DMS 273 treated with DMSO at 0.1 percent for 48 hours (cell line): ENCODE measurements at places on chromosomes 16 and 17.

DNA sequence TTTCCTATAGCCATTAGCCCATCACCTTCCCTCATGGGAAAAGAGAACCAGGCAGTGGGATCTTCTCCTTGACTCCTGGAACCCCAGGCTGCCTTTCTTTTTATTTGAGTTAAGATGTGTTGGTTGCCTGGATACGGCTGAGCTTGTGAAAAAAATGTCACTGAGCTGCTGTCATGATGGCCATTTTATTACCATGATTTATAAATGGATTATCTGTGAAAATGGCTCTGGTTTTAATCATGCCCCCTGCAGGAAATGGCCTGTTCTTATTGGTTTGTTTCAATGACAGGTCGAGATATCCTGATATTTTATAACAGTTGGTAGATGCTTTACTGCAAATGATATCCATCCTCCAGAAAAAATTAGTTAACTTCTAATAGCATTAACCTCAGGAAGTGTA is 640.4 kb downstream of the CDH11 start:
- DNase-seq, result no peak

DNA sequence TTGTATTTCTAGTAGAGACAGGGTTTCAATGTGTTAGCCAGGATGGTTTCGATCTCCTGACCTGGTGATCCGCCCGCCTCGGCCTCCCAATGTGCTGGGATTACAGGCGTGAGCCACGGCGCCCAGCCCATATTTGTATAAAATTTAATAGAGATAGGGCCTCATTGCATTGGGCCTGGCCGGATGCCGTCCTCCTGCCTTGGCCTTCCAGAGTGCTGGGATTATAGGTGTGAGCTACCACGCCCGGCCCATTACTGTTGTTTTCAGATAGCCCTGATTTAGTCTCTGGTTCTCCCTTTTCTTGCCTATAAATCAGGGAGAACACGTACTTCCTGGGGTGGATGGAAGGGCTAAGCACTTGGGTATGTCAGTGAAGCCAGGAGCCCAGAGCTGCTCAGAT is 3.5 kb downstream of the DEF8 start:
- DNase-seq, result no peak

DNA sequence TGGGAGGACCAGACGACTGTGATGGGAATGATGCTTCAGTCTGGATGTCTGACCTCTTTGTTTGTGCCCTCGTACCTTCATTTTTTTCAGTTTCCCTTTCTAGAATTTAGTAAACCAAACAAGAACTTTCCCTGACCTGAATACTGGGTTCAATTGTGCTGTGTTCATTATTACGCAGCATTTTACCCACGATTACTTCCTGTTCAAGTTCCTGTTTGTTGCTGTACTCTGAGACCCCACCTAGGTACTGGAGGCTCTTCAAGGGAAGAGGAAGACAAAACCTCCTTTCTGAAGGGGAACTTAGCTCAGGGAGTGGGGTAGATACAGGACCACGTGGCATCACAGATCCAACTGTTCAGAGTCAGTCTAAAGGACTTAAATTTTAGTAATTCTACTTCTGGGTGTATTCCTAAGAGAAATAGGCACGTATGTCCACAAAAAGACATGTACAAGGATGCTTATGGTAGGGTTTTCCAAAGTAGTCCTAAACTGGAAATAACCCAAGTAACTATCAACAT is 9.2 kb upstream of the PRKCB start:
- DNase-seq, result no peak

DNA sequence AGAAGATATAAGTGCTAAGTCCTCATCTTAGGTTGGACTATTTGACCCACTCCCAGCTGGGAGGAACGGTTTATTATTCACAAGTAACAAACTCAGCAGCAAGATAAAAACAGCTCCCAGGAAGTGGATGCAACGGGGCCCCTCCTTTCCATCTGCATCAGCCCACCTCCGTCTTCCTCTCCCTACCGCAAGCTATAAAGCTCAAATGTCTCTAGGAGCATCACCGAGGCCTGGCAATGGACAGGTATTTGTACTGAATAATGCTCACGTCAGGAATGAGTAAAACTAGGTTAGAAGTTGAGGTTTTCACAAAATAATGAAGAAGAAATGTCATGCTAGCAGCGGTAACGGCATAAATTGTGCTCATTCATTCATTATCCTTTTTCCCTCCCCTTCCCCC is 408.7 kb upstream of the PSMD7 start:
- no peak for DNase-seq

GRCh38 chr17:78096093-78096492 is 32.5 kb downstream of the TMC6 start:
- no peak for DNase-seq

GRCh38 chr16:3028716-3029319 is 5.0 kb downstream of the THOC6 start:
- no peak for DNase-seq

DNA sequence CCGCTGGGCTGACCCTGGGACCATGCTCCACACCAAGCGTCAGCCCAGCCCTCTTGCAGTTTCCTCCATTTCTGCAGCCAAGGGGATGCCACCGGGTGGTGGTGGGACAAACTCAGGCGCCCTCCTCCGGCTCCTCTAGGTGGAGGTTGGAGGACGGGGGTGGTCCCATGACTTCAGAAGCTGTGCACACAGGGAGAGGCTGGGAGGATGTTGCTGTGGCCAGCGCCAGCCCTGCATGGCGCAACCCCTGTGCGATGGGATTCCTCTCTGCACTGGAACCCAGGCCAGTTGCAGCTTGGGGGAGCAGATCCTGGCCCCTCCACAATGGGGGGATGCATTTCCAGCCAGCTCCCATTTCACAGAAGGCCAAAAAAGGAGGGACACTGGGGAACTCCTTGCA is 246.5 kb downstream of the C16orf95 start:
- DNase-seq, result no peak

DNA sequence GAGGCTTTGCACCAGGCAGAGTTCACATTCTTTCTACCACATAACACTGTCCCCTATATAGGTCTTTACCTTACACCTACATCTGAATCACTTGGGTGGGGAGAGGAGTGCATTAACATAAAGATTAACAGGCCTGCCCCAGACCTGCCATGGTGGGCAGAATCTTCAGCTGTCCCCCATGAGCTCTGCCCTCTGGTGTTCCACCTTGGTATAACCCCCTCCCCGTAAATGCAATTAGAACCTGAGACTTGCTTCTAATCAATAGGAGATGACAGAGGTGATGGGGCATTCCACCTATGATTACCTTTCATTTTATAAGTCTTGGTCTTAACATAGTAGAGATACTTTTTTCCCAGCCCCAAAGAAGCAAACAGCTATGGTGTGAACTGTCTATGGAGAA is 20.4 kb upstream of the GRIN2A start:
- DNase-seq, result no peak

GRCh38 chr17:79627766-79628690 is 17.2 kb upstream of the RBFOX3 start:
- DNase-seq, result no peak

DNA sequence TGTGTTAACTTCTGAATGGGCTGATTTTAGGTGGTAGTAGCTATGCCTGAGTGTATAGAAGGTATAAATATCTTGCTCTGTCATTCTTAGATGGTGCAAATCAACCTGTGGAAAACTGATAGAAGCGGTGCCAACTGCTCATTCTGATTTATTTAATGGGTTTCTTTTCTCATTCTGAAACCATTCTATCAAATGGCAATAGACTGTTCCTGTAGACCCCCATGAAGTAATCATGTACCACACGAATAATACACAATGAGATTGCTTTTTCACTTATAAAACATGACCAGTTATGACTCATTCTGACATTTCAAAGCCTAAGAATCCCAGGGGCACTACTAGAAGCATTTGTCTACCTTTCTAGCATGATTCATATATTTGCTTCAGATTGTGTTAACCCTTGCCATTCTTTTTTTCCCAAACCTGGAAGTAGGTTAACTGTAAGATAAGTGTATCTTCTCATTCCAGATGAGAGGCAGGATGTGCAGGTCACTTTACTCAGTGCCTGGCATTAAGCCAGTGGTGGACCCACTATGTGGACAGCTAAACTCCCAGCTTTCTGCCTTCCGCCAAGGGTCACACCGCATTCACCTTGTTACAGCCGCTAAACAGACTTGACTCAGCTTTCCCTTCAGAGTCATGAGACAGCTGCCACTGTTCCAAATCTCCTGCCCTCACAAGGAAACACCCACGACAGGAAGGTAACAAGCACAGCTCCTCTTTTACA is 16.4 kb upstream of the SLC16A11 start:
- DNase-seq, result no peak

DNA sequence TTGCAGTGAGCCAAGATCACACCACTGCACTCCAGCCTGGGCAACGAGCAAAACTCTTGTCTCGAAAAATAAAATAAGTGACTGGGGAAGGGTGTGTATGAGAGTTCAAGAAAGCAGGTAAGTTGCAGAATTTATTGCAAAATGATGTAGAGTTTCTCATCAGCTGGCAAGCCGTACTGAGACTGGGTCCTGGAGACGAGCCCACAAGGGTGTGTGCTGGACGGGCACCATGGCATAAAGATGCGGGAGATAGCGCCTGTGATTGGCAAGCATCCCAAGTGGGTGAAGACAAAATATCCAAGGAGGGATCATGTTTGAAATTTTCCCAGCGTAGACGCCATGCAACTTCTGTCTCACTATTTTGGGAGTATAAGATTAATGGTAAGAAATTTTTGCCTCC is 59.4 kb downstream of the WNT3 start:
- no peak for DNase-seq

DNA sequence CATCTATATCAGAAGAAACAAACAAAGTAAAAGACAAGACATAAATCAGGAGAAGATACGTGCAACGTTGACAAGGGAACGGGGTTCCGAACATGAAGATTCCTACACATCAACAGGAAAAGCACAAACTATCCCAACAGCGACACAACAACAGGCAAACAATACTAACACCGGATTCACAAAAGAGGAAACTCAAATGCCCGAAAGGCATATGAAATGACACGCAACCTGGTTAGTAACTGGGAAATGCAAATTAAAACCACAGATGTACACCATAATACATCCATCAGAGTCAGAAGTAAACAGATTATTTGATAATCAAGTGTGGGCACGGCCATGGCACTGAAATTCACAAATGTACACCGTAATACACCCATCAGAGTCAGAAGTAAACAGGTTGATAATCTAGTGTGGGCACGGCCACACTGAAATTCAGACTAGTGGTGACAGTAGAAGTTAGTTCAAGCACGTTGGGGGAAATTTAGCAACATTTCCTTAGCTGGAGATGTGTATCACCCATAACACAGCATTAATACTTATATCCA is 171.9 kb upstream of the RPH3AL start:
- no peak for DNase-seq

DNA sequence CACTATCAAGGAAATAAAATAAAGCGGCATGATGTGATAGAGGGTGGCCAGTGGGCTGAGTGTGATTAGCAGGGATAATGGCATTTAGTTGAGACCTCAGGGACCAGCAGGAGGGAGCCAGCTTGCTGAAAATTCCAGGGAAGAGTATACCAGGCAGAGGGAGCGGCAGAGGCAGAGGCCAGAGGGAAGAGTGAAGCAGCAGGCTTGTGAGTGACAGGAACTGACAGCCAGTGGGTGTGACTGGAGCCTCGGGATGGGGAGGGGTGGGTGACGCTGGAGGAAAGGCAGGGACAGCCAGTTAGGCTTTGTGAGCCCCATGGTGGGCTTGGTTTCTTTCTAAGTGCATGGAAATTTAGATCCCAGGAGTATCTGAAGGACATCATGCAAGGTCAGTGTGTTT is 209.7 kb upstream of the CACNG3 start:
- DNase-seq, result no peak

DNA sequence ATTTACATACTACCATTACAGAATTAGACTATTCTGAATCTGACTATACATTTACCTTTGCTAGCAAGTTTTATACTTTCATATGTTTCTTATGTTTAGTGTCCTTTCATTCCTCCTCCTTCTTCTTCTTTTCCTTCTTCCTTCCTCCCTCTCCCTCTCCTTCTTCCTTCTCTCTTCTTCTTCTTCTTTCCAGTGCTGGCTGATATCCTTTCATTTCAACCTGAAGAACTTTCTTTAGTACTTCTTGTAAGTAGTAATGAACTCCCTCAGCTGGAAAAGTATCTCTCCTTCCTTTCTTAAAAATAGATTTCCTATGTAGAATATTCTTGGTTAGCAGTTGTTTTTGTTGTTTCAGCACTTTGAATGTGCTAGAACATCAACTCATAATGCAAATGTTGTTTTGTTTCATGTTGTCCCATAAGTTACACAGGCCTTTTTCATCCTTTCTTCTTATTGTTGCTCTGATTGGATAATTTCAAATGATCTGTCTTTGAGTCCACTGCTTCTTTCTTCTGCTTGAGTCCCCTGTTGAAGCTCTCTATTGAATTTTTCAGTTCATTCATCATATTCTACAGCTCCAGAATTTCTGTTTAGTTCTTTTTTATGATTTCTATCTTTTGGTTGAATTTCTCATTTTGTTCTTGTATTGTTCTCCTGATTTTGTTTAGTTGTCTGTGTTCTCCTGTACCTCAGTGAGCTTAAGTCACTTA is 15.1 kb upstream of the TBX4 start:
- DNase-seq, result no peak

- DNase-seq, result peak; percentile 11
Observed at GRCh38 chr16:29857133-29857760, 5.8 kb downstream of the CDIPT start.

- DNase-seq, result no peak
Observed at GRCh38 chr16:13621639-13622038, 298.3 kb upstream of the ERCC4 start.

DNA sequence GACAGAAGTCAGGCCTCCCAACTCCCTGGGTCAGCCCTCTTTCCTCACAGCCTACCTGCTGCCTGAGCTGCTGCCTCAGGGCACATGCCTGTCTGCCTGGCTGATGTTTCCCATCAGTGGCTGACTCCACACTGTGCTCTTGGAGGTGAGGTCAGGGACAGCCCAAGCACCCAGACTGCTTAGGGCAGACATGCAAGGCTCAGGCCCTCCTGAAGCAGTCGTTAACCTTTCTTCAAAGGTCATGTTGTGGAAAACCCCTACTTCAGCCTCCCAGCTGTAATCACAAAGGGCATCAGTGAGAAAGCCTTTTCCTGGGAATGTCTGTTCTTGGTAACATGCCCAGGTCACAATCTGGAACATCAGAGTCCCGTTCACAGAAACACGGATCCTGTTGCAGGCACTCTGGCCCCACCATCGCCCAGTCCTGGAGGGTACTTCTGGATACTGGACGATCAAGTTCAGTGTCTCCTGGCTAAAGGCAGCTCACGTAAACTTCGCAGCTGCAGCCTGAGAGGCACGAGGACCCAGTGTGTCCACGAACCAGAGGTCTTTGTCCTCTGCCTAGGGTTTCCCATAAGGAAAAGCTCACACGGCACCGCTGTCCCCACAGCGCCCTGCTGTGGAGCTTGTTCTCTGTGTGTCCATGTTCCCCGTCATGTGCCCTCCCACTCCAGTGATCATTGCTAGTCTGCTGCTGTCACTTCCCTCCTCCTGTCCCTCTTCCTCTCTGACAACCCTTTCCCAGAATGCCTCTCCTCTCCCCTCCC is 54.9 kb downstream of the GNAO1 start:
- no peak for DNase-seq
